ENCODE measurements at places on chromosomes 13 and 19. TPM values are rescaled to one million over a fixed set of nuclear protein-coding genes. Genes with fewer than 3 reads are reported as not detected.
A peak's percentile ranks its signal among the peaks of the same experiment; 100 is the strongest.

The TRIM28 gene
- total RNA-seq, result 342 TPM

DNA sequence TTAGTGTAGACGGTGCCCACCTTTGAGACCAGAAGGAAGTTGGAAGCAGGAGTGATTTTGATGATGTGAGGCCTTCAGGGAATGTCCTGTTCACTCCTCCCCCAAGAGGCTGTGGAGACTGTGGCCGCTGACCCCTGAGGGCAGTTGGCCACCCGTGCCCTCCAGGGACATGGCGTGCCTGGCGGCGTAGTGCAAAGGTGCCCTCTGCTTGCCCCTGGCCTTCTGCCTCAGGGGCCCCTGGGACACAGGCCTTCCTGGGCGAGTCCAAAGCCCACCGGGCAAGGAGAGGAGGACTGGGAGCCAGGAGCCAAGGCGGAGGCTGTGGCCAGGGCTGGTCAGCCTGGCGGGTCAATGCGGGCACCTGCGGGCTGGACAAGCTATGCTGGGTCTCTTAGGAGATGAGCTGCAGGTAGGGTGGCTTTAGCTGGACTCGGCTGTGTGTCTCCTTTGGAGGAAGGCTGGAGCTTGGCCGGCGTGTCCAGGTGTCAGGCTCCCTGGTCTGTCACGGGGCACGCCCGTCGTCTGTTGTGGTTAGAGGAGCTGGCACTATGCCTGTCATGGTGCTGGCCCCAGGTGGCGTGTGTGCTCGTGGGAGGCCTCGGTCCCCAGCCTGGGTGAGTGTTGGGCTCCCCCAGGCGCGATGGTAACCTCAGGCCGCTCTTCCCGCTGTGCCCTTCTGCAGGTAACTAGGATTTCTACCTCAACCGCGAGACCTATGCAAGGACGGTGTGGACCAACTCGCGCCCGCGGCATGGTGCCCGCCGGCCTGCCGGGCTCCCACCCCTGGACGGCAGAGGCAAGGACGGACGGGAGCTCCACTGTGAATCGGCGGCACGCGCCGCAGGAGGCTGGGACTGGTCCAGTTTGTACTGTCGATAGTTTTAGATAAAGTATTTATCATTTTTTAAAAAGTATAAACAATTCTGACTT lies 6.8 kb downstream of the PLEKHJ1 start:
- no peak overlapping the region for H3K27ac ChIP-seq
- peaks cover 7% of the 10 kb centered on the region for H3K4me1 ChIP-seq
- no peak overlapping the region for H3K4me3 ChIP-seq
- peaks cover 20% of the 10 kb centered on the region for H3K36me3 ChIP-seq

DNA sequence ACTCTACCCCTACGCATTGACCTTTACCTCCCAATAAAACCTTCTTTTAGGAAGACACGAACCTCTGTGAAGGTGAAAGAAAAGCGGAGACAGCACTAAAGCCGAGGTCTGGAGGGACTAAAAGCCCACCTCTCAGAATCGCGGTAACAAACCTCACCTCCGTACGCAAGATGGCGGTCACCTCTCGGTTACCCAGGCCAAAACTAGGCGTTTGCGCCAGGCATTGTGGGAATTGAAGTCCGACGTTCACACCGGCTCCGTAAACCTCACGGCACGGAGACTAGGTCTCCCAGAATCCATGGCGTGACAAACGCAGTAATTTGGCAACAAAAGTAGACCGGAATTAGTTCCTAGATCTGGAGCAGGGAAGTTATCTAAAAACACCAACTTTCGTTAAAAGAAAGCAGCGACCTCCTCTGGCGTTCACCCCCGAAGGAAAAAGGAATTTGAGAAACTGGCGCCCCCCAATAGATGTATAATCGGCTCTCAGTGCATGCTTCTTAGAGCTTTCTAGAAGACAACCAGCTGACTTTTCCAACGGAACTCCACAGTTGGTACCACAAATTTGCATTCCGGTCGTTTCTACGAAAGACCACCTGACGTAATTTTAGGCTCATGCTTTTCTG lies at the start of gene N4BP2L2:
N4BP2L2 (minus strand) TSS at position 175 of the 626 bp plus-strand sequence. CDS start 1,768 bp downstream, outside the sequence.
- no peaks in the 10 kb centered on the region for H3K27me3 ChIP-seq
- H3K4me3 ChIP-seq, result peak within 1 kb of the TSS; percentile 87
- peaks cover 39% of the 10 kb centered on the region for H3K4me1 ChIP-seq
- H3K27ac ChIP-seq, result peak within 1 kb of the TSS; percentile 99
- DNase-seq, result peak; percentile 92

The TGFB1 gene
- 143 TPM for total RNA-seq

GRCh38 chr13:52701728-52702465 lies 37.7 kb downstream of the CNMD start:
- no peak overlapping the region for H3K27ac ChIP-seq
- H3K27me3 ChIP-seq, result no peaks in the 10 kb centered on the region
- no peaks in the 10 kb centered on the region for H3K4me1 ChIP-seq
- H3K36me3 ChIP-seq, result no peaks in the 10 kb centered on the region
- no peak for DNase-seq
- H3K4me3 ChIP-seq, result no peak overlapping the region

The CBY2 gene
- total RNA-seq, result 0.61 TPM

GRCh38 chr13:112991609-112992008 lies 22.6 kb downstream of the MCF2L start:
- no peaks in the 10 kb centered on the region for H3K36me3 ChIP-seq
- no peak overlapping the region for H3K27ac ChIP-seq

- no peak within 1 kb of the TSS for H3K4me3 ChIP-seq
- H3K27ac ChIP-seq, result no peak within 1 kb of the TSS
- DNase-seq, result no peak
- H3K36me3 ChIP-seq, result no peaks in the 10 kb centered on the region
Observed at GRCh38 chr19:15508035-15508710, at the start of gene CYP4F22. CYP4F22 (plus strand) TSS chr19:15508525; CDS start chr19:15525337, 16,812 bp downstream.

DNA sequence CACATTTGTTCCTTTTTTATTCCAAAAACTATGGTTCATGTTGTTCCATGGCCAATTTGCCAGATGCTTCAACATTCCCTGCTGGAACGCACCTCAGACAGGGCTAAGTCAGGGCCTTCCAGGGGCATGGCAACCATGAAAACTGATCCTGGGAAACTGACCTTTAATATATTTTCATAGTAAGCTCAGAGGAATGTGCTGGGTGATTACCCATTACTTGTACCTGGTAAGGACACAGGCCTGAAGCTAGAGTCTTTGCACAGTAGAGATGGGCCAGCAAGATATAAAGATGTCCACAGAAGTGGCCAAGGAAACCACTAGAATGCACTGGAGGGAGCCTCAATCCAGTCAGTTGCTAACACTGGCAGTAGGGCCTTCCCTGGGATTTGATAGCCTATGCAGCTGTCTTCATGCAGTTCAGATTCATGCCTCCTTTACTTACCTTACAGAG lies 353.1 kb downstream of the ENOX1 start:
- DNase-seq, result no peak
- H3K36me3 ChIP-seq, result no peaks in the 10 kb centered on the region
- H3K4me1 ChIP-seq, result no peaks in the 10 kb centered on the region
- no peak overlapping the region for H3K4me3 ChIP-seq

- no peaks in the 10 kb centered on the region for H3K27me3 ChIP-seq
- H3K4me3 ChIP-seq, result no peak overlapping the region
- H3K36me3 ChIP-seq, result peaks cover 71% of the 10 kb centered on the region
- H3K27ac ChIP-seq, result no peak overlapping the region
- DNase-seq, result no peak
Observed at GRCh38 chr19:52198678-52199077, 8.8 kb downstream of the PPP2R1A start.

The ZNF302 gene
- total RNA-seq, result 50.8 TPM

The CEACAM5 gene
- total RNA-seq, result not detected

- H3K27ac ChIP-seq, result no peak overlapping the region
- no peaks in the 10 kb centered on the region for H3K27me3 ChIP-seq
- no peak overlapping the region for H3K4me3 ChIP-seq
Observed at GRCh38 chr19:39060171-39060570, 24.0 kb upstream of the ACP7 start.

DNA sequence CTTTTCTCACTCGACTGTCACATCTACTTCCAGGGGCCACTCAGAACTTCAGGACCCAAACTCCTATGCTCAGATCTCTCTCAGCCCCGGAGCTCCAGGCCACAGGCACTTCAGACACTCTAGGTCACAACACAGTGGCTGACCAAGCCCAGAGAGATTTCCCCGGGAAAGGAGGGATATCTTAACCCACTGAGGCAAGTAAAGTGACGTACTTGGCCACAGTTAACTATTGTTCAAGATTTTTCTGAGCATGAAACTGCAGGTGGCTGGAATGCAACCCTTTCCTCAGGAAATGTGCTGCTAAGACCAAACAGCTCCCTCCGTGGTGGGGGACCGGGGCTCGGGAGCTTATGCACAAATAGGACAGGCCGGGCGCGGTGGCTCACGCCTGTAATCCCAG lies 23.9 kb downstream of the OPA3 start:
- no peaks in the 10 kb centered on the region for H3K36me3 ChIP-seq
- H3K27me3 ChIP-seq, result no peaks in the 10 kb centered on the region
- no peak overlapping the region for H3K4me3 ChIP-seq
- no peak overlapping the region for H3K27ac ChIP-seq
- H3K4me1 ChIP-seq, result peaks cover 33% of the 10 kb centered on the region

DNA sequence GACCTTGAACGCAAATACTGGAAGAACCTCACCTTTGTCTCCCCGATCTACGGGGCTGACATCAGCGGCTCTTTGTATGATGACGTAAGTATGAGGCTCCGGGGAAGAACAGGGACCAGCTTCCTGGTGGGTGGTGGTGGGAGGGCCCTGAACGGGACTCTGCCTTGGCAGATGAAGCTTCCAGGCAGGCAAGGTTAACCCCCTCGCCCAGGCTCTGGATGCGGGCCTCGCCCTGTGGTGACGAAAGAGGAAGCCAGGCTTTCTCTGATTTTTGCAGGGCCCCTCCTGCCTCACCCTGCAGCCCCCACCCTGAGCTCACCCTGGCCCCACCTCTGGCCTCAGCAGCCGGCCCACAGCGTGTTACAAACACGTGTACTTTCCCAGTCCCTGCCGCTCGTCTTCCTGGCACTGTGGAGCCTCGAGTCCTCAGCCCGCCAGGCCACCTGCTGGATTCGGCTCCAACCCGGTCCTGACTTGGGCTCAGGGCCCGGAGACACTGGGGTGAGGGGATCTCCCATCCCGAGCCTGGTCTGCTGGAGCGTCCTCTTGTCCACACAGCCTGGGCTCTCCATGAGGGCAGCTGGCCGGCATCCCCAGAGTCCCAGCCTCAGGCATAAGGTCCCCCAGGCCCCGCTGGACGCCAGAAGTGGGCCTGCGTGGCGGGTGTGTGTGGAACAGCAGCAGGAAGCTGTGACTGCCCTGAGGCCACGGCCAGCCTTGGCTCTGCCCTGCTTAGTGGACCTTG lies 72.4 kb downstream of the KDM4B start:
- no peak for DNase-seq
- no peak overlapping the region for H3K27ac ChIP-seq
- H3K36me3 ChIP-seq, result peaks cover 13% of the 10 kb centered on the region
- no peaks in the 10 kb centered on the region for H3K4me1 ChIP-seq
- no peaks in the 10 kb centered on the region for H3K27me3 ChIP-seq

DNA sequence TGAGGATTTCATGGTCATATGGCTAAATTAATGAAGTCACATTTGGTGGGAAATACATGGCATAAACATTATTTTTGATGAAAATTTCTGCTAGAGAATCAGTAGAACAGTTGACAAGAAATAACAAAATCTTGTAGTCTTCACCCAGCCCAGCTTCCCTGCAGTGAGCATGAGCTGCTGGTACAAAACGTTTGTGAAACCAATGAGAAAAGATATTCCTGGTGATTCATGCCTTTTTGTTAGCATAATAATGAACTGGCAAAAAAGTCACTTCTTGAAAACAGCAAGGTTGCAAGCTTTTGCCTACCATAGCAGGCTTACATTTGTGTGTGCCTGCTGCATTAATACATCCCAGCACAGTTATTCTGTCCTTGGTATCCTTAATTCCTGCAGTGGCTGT lies 475.9 kb upstream of the HTR2A start:
- no peaks in the 10 kb centered on the region for H3K27me3 ChIP-seq
- no peak overlapping the region for H3K27ac ChIP-seq
- no peaks in the 10 kb centered on the region for H3K36me3 ChIP-seq
- no peaks in the 10 kb centered on the region for H3K4me1 ChIP-seq

GRCh38 chr13:61695147-61695546 lies 279.5 kb upstream of the PCDH20 start:
- H3K36me3 ChIP-seq, result no peaks in the 10 kb centered on the region
- no peaks in the 10 kb centered on the region for H3K27me3 ChIP-seq
- no peak for DNase-seq
- H3K4me3 ChIP-seq, result no peak overlapping the region
- H3K4me1 ChIP-seq, result no peaks in the 10 kb centered on the region
- H3K27ac ChIP-seq, result no peak overlapping the region

The MAB21L1 gene
- total RNA-seq, result not detected
